Occipital lobe (tissue), 3 donors: ENCODE measurements at places on chromosomes 6 and 20. TPM values are rescaled to one million over a fixed set of nuclear protein-coding genes. Genes with fewer than 3 reads are reported as not detected.

DNA sequence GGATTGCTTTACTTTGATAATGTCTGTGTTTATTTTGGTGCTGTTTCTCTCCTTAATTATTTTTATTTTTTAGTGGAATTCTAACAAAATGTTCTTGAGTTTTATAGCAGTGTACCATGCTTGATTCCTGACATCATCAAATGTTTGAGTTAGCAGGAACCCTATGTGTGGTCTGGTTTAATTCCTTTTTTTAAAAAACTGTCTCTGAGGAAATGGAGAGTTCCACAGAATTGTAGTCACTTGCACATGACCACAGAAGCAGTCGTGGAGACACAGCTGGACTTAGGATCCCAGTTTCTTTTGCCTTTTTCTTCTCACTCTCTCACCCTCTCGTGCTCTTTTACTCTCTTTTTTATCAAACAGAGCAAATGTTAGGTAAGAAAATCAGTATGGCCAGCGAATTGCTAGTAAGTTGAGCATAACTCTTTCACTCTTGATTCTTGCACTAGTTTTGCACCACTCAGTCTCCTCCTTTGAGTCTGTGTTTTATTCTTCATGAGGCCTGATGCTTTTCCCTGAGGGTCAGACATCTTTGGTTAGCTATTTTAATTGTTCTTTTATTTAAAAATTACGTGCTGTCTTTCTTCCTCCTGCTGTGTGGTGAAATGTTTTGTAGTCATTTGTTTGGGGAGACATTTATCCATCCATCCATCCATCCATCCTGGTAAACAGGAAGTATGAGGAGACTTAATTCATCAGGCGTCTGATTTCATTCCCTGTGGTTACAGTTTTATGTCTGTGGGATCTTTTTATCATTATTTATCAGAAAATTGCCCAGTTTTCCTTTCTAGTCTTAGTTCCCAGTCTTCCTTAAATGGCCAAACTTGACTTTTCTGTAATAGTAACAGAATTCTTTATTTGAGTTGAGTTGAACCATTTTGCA, 83.0 kb downstream of the SCAF8 start:
- no peak for DNase-seq

- DNase-seq, result no peak
Measured at GRCh38 chr6:126788861-126789365, 329.6 kb upstream of the RSPO3 start.

GSTA2 gene
- total RNA-seq, result not detected

GUCA1A gene
- total RNA-seq, result 2.2 TPM

GRCh38 chr20:43431134-43431519, 26.6 kb upstream of the SRSF6 start:
- no peak for DNase-seq

ISM1 gene
- total RNA-seq, result 1.6 TPM

GRCh38 chr6:167517254-167517916, 192.5 kb downstream of the TTLL2 start:
- no peak for DNase-seq

- no peak for DNase-seq
Measured at GRCh38 chr6:145713773-145714172, 21.5 kb downstream of the EPM2A start.

DNA sequence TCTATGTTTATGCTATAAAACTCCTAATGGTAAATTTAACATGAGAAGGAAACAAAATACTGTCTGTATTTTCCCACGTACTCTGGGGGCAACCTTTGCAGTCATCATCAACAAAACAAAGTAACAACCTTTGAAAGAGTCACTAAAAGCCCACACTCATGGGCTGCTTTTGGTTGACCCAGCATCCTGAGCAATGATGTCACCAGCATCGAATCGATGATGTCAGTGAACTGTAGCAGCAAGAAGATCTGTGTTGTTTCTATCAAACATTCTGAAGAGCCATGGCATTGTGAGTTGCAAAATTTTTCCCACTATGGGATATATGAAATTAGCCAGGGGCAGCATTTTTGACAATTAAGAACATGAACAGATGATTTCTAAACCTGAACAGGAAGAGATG, 300.1 kb downstream of the HIVEP2 start:
- DNase-seq, result no peak

GRCh38 chr6:71335544-71335943, 46.9 kb downstream of the OGFRL1 start:
- no peak for DNase-seq

SIRPB2 gene
- total RNA-seq, result 0.62 TPM

GRCh38 chr20:21618759-21619416, 86.6 kb upstream of the PAX1 start:
- no peak for DNase-seq

DNA sequence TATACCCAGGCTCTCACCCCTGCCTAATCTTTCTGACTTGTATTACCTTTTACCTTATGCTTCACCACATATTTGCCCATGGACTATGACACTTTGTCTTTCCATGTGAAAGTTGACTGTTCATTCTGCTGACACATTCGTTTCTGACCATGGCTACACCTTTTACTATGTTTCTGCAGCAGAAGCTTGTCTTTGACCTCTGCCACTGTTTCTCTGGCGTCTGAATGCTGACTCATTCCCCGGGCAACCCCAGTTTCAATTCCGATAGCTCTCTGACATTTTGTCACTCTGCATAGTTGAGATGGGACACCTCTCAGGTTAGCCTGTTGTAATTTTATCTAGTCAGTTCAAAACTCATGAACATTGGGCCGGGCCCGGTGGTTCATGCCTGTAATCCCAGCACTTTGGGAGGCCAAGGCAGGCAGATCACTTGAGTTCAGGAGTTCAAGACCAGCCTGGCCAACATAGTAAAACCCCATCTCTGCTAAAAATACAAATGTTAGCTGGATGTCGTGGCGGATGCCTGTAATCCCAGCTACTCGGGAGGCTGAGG, 50.7 kb downstream of the SLC26A8 start:
- no peak for DNase-seq

DNA sequence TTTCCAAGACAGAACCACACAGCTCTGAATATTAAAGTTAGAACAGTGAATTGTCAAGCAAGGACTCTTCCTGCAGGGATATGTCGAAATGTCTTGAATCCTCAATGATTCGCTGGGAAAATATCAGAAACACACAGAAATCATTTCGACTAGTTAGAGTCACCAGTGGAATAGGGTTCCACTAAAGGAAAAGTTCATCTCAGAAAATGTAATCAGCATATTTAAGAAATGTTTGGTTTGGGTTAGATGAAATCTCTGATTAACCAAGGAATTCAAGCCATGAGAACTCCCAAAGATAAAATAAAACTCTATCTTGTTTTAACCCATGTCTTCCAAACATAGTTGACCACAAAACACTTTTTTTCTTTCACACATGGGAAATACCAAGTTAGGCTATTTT, 621.0 kb upstream of the NRSN1 start:
- no peak for DNase-seq

GRCh38 chr20:32224463-32224862, 16.8 kb downstream of the POFUT1 start:
- no peak for DNase-seq

DOP1A gene
- total RNA-seq, result 96.1 TPM

- no peak for DNase-seq
Measured at GRCh38 chr6:134849920-134850447, 99.9 kb downstream of the ALDH8A1 start.

DNA sequence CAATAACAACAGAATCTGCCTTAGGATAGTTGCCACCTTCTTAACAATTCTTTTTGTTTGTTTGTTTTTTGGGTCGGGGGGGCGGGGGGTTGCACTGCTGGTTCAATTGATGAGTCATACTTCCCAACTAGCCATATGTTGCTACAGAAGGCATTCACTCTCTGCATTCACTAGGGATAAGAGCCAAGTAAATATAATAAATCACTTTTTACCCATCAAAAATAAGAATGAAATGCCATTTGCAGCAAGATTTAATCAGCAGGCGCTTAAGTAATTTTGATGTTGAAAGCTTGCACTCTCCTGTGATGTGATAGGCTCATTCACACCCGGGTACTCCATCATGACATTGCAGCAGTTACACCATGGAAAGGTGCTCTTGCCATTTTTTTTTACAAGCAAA, 209.8 kb downstream of the HIVEP2 start:
- no peak for DNase-seq

DNA sequence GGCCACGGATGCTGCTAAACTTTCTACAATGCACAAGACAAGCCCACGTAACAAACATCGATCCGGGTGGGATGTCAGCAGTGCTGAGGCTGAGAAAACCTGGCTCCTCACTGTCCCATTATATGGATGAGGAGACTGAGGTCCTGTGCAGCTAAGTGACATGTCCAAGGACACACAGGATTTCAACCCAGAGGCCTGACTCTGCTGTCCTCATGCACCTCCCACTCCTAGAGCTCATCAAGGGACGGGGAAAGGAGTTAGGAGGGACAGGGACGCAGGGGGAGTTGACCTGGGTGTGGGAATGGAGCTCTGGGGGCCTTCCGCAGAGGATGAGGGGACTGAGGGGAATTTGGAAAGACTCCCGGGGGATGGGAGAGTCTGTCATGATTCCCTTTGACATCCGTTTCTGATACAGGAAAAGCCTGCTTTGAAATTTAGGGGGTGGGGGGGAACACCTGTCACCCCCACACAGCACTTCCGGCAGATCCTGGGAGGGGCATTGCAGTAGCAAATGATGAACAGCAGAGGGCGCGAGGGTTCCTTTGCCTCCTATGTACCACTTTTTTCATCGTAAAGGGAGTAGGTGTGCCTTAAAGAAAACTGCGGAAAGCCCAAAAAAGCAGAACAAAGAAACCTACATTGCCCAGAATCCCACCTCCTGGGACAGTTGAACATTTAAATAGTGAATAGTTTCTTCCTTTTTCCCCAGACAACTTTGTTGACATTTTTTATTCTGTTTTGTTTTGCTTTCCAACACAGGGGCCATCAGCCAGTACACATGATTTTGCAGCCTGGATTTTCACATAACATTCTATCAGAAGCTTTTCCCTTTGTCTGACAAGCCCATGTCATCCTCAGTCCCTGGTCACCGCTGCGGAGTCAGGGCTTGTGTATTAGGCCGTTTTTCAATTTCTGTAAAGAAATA, 48.6 kb downstream of the SLC2A10 start:
- no peak for DNase-seq

- no peak for DNase-seq
Measured at GRCh38 chr6:36834576-36835341, 4.5 kb downstream of the CPNE5 start.

GRCh38 chr20:58130581-58130980, 97.9 kb downstream of the ANKRD60 start:
- no peak for DNase-seq

PMEPA1 gene
- 8.3 TPM for total RNA-seq

IL17F gene
- not detected for total RNA-seq

DNA sequence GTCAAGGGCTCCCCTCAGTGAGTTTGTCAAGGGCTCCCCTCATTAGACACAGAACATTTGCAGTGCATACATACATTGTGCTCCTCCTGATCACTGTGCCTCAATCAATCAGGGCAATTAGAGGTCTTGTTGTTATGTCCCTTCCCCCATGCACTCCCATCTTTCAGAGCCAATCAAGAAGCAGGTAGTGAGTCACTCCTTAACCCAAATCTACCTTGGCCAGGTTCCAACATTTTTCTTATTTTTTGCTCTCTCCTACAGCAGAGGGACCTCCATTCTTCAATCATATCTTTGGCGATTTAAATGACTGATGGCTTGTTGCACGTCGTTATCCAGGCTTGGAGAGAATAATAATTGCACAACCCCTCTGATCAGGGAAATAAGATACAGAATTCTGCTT, 409.9 kb upstream of the SPTLC3 start:
- DNase-seq, result no peak

DNA sequence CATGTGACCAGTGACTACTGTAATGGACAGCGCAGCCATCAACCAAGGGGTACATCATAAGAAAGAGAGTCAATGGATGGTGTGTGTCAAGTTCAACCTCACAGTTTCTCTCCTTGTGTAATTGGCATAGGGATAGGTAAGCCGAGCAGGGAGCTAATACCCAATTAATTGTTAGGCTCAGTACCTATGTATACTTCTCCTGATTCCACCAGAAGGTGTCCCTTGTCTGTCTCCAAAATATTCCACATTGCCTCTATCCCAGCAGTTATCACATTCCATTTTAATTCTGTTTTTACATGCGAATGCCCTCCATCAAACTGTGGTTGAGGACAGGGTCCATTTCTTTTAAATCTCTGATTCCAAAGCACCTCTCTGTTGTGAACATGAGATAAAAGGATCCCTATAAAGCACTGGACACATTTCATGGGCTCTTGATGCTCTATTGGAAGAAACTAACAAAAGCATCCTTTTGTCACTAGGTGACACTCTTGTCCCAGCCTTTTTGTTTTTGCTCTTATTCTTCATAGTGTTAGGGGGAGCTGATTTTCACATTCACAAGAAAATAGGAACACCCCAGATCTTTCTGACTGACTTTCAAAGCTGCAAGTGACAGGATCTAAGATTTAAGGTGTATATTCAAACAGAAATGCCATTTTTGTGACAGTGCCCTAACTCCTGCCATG, 38.9 kb downstream of the FBXO9 start:
- no peak for DNase-seq

VNN1 gene
- not detected for total RNA-seq

DNA sequence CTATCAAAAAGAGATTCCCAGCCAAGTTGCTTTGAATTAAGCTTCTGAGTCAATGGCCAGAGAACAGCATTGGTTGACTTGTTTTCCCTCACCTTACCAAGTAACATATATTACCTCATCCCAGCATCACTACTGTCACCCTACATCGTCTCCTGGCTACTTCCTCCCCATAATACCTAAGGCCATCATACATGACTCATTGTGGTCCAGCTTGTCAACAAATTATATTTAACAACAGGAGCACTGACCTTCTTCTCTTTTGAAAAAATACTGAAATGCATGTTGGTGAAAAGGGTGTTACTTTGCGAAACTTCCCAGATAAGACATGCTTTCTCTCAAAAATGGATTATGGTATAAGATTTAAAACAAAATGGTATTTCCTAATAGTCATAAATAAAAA, 106.9 kb downstream of the TBX18 start:
- no peak for DNase-seq

- DNase-seq, result no peak
Measured at GRCh38 chr6:22300273-22300998, 3.6 kb upstream of the PRL start.

SMLR1 gene
- total RNA-seq, result not detected

DNA sequence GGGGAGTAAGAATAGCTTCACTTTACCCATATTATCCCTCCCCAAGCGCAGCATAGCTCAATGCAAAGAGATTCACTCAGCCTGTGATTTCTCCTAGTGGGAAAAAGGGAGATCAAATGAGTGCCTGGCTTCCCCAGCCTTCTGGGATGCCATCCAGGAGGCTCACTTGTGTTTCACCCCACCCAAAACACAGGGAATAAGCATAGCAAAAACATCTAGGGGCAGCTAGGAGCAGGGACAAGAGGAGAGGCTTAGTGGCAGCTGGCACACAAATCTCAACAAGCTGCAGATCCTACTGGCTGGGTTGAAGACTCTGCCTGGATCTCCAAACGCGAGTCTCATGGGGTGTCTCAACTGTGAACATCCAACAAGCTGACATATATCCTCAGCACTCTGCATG, 715.8 kb downstream of the RNF144B start:
- no peak for DNase-seq

PRSS35 gene
- 4.8 TPM for total RNA-seq

SSTR4 gene
- not detected for total RNA-seq

DNA sequence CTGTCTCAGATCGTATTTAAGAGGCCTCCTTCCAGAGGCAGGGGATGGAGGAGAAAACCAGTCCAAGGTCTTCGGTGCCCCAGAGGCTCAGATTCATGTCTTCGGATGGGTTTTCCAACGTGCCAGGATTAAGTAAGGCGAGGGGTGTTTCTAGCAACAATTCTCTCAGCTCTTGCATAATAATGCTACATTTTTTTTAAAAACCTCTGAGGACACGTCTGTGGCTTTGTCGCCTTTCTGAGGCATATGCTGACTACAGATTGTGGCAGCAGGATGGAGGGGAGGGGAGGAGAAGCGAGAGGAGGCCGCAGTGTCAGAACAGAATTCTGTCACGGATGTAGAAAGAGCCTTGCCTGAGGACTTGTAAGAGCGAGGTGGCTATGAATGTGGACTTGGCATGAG, 17.7 kb upstream of the CCDC167 start:
- DNase-seq, result no peak
